Pulmonary artery endothelial cell (primary cell): ENCODE measurements at places on chromosomes 2 and 18. TPM values are rescaled to one million over a fixed set of nuclear protein-coding genes. Genes with fewer than 3 reads are reported as not detected.

The CD8B gene
- not detected in 2 replicates for total RNA-seq

The AQP12A gene
- not detected in 2 replicates for total RNA-seq

The SMPD4 gene
- total RNA-seq: 14.8 and 17.2 TPM in 2 replicates

The DTNA gene
- 5.7 and 10.0 TPM in 2 replicates for total RNA-seq

The FOXI3 gene
- not detected in 2 replicates for total RNA-seq

The TRIM43 gene
- not detected in 2 replicates for total RNA-seq

The TUBB8B gene
- total RNA-seq: not detected in 2 replicates

The LCT gene
- total RNA-seq: not detected in 2 replicates

The ALPP gene
- total RNA-seq: not detected in 2 replicates

The COL4A3 gene
- 0.04 and 0.26 TPM in 2 replicates for total RNA-seq

The RTP5 gene
- not detected in 2 replicates for total RNA-seq

The ZNF385B gene
- not detected in 2 replicates for total RNA-seq

The FAM161A gene
- total RNA-seq: 2.0 and 2.9 TPM in 2 replicates

The MC4R gene
- not detected in 2 replicates for total RNA-seq

- no peak for DNase-seq
These were observed 3.1 kb upstream of the ABCB11 start for GRCh38 chr2:169034256-169034655.

DNA sequence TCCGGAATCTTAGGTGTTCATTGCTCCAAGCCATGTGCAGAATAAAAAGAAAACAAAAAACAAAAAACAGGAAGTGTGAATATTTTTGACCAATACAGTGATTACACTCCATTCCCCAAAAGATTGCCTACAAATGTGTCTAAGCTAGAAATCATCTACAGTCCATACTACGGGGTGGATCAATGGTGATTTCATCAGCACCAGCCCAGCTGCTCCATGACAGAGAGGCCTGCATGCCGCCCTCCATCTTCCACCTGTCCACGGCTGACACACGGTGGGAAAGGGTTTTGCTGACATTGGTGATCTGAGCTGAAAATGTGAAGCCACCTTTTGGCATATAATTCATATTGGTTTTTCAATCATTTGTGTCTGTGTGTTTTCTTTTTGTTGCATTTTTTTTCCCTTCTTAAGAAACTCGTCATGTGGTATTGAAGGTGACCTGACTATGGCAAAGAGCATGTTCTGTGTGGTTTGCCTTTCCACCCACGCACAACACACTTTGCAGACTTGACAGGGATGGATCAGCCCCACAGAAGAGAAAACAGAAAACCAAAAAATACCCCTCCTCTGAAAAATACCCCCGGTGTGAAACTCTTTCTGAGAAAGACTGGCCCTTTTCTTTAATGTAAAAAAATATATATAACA lies 533.1 kb downstream of the RNF144A start:
- no peak for DNase-seq

GRCh38 chr2:46492301-46492700 lies 12.9 kb downstream of the TMEM247 start:
- no peak for DNase-seq

- DNase-seq: no peak
These were observed 18.7 kb upstream of the SMAD2 start for GRCh38 chr18:47949202-47949601.

GRCh38 chr2:164797627-164798026 lies 44.0 kb downstream of the COBLL1 start:
- DNase-seq: no peak

DNA sequence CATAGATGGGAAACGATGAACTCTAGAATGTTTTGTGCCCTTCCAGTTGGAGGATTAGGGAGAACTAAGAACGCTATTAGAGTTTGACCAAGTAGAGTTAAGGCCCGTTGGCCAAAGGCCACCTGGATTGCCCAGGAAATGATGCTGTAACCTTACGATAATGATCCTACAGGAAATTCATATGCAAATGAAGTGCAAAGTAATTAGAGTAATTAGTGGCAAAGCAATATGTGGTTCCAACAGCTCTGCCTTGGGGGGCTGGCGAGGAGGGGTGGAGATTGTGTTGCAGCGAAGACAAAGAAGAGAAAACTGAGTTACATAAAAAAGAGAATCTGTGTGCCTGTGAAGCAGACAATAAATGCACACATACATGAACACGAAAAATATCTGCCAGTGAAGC lies 61.5 kb upstream of the BOD1L2 start:
- DNase-seq: no peak

- DNase-seq: no peak
These were observed 192.6 kb upstream of the GLI2 start for GRCh38 chr2:120542911-120543527.

DNA sequence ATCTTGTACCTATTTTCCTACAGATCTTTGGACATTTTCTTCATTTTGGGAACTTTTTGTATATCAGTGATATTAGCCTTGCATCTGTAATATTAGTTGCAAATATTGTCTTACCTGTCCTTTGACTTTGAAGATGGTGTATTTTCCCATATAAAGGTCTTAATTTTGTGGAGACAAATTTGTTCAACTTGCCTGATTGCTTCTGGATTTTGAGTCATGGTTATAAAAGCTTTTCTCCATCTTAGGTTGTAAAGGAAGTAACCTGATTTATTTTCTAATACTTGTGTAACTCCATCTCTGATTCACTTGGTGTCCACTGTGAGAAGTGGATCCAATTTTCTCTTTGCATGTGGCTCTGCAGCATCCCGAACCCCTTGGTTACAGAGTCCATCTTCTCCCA lies 97.7 kb upstream of the OTOS start:
- DNase-seq: no peak

GRCh38 chr18:47873625-47874024 lies 56.8 kb downstream of the SMAD2 start:
- DNase-seq: no peak

- DNase-seq: no peak
These were observed 419.1 kb downstream of the SLC4A3 start for GRCh38 chr2:220046507-220046906.

GRCh38 chr2:160928854-160929301 lies 231.3 kb upstream of the TANK start:
- no peak for DNase-seq

GRCh38 chr18:31789409-31789808 lies 28.7 kb upstream of the SLC25A52 start:
- no peak for DNase-seq

GRCh38 chr2:150388289-150388625 lies 99.2 kb downstream of the RND3 start:
- DNase-seq: no peak

GRCh38 chr2:5725794-5726463 lies 33.7 kb downstream of the SOX11 start:
- no peak for DNase-seq

GRCh38 chr2:138029276-138029675 lies 65.0 kb downstream of the HNMT start:
- no peak for DNase-seq

- DNase-seq: no peak
These were observed 46.2 kb downstream of the C2orf42 start for GRCh38 chr2:70144443-70145143.

- DNase-seq: no peak
These were observed 35.8 kb downstream of the SCTR start for GRCh38 chr2:119488245-119489214.

DNA sequence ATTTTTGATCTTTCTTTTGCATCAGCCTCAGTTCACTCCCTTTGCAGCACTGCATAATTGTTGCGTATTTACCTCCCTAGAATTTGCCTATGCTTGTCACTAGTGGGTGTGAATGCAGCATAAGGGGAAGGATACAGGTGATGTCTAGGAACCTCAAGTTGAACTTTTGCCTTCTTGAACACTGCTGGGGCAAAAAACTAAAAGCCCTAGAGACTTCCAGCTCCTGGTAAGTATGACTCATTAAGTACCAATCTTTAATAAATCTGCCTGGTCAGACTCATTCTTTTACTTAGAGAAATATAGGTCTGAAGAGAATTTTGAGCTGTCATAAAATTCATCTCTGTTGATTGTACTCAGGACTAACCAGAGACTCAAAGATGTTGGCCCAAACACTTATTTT lies 547.3 kb upstream of the FANCL start:
- DNase-seq: no peak

DNA sequence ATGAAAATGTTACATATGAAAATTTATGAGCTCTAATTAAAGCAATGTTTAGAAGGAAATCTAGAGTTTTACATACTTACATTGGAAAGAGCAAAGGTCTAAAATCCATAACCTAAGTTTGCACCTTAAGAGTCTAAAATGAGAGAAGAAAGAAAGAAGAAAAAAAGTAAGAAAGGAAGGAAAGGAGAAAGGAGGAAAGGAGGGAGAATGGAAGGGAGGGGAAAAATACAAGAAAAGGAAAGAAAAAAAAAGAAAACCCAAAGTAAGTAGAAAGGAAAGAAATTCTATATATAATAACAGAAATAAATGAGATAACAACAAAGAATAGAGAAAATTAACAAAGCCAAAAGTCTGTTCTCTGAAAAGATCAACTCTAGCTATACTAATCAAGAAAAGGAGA lies 122.6 kb downstream of the BCL2L11 start:
- DNase-seq: no peak

- DNase-seq: no peak
These were observed 56.4 kb downstream of the NCK2 start for GRCh38 chr2:105800953-105801635.

- no peak for DNase-seq
These were observed 202.7 kb downstream of the CYRIA start for GRCh38 chr2:16462958-16463357.

DNA sequence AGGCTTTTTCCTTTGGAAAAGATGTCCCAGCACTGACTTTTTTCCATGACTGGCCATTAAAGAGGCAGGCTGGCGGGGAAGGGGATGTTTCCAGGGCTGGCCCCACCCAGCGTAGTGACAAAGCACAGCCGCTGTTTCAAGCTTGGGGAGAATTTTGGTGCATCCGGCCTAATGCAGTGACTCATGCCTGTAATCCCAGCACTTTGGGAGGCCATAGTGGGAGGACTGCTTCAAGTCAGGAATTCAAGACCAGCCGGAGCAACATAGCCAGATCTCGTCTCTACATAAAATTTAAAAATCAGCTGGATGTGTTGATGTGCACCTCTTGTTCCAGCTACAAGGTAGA lies 78.0 kb upstream of the SH3BP4 start:
- no peak for DNase-seq

DNA sequence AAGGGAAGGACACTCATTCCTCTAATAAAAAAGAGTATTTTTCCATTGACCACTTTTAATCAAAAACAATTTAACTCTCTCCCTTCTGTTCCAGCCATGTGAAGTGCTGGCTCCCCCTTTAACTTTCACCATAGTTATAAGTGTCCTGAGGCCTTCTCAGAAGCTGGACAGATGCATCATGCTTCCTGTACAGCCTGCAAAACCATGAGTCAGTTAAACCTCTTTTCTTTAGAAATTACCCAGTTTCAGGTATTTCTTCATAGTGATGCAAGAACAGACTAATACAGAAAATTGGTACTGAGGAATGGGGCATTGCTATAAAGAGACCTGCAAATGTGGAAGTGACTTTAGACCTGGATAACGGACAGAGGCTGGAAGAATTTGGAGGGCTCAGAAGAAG lies 643.6 kb upstream of the DDX18 start:
- DNase-seq: no peak

- DNase-seq: no peak
These were observed 13.3 kb downstream of the GAREM2 start for GRCh38 chr2:26185954-26186770.

- no peak for DNase-seq
These were observed 110.4 kb downstream of the EIPR1 start for GRCh38 chr2:3266925-3267867.

- DNase-seq: no peak
These were observed 646 bp downstream of the ALS2 start for GRCh38 chr2:201779901-201780673.

DNA sequence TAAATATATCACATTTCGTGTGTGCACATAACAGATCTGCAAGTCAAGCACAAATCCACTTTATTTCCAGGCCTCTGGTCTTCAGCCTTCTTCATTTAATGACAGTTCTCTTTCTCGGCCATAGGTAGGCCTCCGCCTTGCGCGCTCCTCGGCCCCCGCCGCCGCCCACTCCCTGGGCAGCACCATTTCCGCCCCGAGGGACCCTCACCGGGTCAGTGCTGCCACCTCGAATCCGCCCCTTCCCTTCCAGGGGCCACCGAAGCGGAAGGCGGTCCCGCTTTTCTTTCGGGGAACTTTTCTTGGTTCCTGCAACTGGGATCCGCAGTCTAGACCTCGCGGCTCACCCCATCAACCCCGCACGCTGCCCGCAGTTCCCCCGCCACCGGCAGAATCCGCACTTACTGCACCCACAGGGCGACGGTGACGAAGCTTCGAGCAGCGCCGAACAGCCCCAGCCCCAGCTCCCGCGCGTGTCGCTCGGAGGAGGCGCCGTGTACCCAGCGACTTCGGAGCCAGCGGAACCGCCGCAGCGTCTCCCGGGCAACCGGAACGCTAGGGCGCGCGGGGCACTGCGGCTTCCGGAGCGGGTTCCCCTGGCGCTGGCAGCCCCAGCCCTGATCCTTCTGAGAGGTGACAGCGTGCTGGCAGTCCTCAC lies at the start of gene CDKL4:
CDKL4 (minus strand) TSS at position 502 of the 655 bp plus-strand sequence.
- DNase-seq: no peak

GRCh38 chr2:33785201-33786106 lies 186.4 kb upstream of the FAM98A start:
- DNase-seq: no peak

DNA sequence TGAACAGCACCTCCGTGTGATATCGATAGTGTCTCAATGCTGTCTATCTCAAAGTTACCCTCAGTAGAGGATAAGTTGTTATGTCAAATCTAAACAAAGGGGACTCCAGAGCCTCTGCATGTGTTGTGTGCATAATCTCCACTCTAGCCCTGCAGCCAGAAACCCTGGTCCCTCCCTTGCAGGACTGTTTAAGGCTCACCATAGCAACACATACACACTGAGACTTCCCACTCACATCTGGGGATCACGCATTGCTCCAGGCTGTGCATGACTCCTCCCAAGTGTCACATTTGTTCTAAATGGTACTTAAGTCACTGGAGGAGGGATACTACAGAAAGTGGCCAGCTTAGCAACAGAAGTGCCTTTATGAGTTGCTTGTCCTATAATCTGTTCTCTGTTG lies 258.6 kb upstream of the CRIM1 start:
- DNase-seq: no peak

GRCh38 chr18:63025251-63026090 lies 294.1 kb downstream of the BCL2 start:
- no peak for DNase-seq

DNA sequence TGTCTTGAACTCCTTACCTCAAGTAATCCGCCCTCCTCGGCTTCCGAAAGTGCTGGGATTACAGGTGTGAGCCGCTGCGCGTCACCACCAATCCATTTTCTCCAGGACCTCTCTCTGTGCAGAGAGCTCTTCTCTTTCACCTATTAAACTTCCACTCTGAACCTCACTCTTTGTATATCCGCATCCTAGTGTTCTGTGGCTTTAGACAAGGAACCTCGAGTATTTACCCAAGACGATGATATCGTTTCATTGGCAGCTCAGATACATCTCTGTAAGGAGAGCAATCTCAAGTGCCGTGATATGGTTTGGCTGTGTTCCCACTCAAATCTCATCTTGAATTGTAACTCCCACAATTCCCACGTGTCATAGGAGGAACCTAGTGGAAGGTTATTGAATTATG lies 15.1 kb upstream of the WDR33 start:
- no peak for DNase-seq

- no peak for DNase-seq
These were observed 70.0 kb downstream of the MBP start for GRCh38 chr18:77062518-77063003.
